Renal cortex interstitium (tissue), 15 donors: ENCODE measurements at places on chromosomes 3 and 15. TPM values are rescaled to one million over a fixed set of nuclear protein-coding genes. Genes with fewer than 3 reads are reported as not detected.

WNT7A gene
- 0.07 TPM for polyA plus RNA-seq

GABRA5 gene
- 0.17 TPM for polyA plus RNA-seq

BRPF1 gene
- polyA plus RNA-seq: 21.3 TPM

DNA sequence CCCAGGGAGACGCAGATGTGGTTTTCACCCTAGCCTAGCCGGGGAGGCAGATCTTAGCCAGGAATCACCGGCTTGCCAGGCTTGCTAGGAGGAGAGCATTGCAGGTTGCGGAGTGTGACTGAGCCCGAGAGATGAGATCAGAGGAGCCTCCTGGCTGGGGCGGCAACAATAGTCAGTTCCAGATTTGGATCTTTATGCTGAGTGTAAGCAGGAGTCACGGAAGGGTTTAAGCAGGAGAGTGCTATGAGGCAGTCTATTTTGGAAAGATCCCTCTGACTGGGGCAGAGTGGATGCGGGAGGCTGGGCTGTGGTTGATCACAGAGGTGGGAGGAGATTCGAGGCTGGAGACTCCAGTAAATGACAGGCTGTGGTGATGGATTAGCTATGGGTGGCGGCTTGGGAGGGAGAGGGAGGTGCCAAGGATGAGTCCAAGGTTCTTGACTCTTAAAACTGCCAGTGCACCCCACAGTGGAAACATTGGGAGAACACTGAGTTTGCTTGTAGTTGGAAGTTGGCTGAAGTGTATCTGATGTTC, 10.4 kb upstream of the BAHD1 start:
- DNase-seq: no peak

DNA sequence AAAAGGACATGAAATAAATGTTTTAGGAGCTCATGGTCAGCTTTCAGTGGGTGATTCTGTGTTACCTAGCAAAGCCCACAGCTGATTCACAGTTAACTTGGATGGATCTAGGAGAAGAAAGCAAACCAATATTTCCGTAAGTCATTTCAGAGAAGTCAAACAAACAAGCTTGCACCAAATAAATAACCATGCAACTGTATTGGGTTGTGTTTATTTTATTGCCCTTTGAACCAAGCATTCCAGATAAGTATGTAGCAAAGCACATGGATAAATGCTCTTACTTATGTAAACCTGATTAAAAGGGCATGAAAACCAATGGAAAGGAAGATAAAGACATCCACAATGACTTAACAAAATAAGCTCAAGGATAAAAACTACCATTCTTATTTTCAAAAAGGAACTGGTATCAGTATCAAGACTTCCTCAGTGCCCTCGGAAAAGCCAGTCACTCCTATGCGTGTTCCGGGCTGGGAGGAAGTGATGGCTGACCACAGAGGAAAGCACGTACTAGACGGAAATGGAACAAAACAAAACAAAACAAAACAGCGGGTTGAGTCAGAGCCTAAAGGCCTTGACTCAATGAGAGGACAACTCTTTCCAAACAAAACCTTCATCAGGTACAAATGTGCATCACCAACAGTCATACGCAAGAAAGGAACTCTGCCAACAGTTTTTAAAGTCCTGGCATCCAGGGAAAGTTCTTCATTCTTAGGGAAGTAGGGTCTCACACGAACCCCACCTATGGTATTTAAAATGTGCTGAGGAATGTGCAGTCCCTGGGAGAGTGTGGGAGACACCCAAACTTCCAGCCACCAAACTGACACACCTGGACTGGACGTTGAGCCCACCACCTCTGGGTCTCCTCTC, 103.3 kb downstream of the SNRK start:
- DNase-seq: no peak

GRCh38 chr15:28044121-28044672, 54.9 kb downstream of the OCA2 start:
- no peak for DNase-seq

- no peak for DNase-seq
Observed at GRCh38 chr15:79007066-79007465, 62.2 kb upstream of the CTSH start.

- DNase-seq: no peak
Observed at GRCh38 chr3:45632956-45633355, 38.4 kb downstream of the LIMD1 start.
